ENCODE measurements at places on chromosomes 2 and 18.

GRCh38 chr18:74115046-74115445 is 32.6 kb downstream of the FBXO15 start:
- no peak for DNase-seq

GRCh38 chr2:28692411-28692810 is 59.2 kb upstream of the PPP1CB start:
- DNase-seq, result no peak

DNA sequence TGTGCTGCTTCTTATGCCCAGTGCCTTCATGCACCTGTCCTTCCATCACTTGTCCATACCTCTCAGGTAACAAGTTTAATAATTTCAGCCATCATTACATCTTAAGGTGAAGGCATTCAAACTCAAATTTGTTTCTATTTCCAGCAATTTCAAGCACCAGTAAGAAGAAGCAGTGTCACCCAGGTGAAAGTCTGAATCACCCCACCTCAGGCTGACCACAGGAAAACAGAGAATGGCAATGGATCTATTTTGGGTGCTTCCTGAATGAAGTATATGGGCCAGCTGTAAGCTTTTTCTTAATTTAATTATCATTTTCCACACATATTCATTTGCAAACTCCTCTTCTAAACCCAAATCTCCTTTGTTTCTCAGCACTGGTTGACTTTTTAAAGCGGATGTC is 372.7 kb upstream of the SOX11 start:
- DNase-seq, result no peak

DNA sequence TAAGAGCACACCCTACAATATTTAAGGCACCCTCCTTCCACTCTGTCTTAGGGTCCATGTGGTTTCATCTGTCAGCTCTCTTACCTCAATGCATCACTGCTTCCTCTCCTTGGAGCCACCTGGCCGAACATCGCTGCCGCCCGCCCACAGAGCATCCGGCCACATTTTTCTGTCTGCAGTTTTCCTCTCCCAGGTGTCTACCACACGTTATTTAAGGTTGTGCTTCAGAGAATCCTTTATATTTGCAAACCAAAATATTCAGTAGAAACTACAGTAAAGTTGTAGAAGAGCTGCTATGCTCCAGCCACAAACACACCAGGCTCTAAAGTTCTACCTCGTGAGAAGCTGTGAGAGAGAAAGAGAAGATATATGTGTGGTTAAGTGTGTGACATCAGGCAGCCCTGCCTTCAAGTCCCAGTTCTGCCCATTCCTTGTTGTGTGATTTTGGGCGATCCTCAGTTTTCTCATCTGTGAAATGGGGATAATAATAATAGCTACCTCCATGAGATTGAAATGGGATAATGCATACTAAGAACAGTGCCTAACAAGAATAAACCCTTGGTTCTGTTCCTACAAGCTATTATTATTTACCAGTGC is 4.9 kb upstream of the STK17B start:
- no peak for DNase-seq

GRCh38 chr2:203016716-203017115 is 2.0 kb downstream of the NBEAL1 start:
- DNase-seq, result no peak

DNA sequence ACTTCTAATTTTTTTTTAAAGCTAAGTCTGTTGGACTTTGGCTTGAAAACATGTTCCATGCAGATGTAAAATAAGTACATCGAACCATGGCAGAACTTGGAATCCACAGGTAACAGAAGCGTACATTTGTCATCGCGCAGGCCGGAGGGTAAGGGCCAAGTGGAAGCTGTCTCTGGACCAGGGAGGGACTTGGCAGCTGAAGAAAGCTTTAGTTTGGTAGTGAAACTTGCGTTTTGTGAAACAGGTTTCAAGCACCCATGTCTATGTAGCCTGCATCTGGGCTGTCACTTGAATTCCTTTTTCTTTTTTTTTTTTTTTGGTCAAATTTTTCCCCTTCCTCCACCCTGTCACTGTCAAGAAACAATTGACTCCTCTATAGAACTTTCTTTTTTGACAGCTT is 20.4 kb downstream of the GRHL1 start:
- DNase-seq, result no peak

GRCh38 chr18:53601344-53601743 is 623.1 kb downstream of the MBD2 start:
- no peak for DNase-seq

DNA sequence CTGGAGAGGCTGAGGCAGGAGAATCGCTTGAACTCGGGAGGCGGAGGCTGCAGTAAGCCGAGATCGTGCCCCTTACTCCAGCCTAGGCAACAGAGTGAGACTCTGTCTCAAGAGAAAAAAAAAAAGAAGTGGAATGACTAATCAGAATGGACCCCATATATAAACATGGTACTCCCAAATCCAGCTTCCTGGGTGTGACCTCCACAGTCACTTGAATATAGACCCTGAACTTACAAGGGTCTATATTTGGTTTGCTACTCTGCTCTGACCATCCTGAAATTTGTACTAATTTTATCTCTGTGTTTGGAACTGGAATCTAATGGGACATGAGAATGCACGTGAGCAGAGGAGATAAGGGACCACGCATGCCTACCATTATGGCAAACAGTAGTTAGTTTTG is 275.0 kb downstream of the TNS1 start:
- no peak for DNase-seq

GRCh38 chr2:233402346-233402745 is 48.1 kb downstream of the DGKD start:
- DNase-seq, result no peak

DNA sequence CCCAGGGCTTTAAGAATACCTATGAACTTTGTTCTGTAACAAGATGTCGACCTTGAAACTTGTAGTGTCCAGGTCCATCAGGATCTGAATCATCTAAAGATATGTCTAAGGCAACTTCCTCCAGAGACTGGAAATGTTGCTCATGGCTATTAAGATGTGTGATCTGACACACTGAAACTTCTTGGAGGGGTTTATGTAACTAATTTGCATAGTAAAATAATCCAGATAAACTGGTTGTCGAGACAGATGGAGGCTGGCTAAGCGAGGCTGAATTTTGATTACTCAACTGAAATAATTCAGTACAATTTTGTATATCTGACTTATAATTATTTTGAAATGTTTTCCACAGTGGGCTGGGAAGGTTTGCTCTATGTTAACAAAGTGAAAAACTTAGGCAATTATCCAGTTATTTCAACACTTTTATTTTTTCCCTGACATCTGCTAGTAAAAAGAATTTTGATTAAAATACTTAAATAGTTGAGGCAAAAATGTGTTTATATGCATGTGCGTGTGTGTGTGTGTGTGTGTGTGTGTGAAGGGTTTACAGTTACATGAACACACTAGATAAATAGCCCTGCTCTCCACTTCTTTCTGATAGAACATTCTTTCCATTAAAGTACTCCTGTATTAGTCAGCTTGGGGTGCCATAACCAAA is 11.4 kb upstream of the MAP3K20 start:
- no peak for DNase-seq

DNA sequence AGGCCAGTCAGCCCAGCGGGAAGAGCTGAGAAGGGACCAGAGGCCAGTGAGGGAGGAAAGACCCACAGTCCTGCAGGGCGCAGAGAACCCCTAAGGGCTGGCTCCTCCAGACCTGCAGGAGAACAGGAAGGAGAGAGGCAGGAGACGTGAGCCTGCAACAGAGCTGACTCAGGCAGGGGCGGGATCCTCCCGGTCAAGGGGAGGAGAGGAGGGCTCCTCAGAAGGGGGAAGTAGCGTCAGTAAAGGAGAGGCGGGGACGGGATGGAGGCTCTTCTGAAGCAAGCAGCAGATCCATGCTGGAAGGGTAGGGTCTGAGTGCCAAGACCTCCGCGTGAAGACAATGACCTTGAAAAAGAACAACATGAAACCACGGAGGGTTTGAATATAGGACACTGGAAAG is 50.8 kb downstream of the TRABD2A start:
- DNase-seq, result no peak

GRCh38 chr2:121833358-121833723 is 77.9 kb downstream of the TSN start:
- no peak for DNase-seq

GRCh38 chr18:73384246-73384645 is 516.5 kb upstream of the NETO1 start:
- DNase-seq, result no peak

DNA sequence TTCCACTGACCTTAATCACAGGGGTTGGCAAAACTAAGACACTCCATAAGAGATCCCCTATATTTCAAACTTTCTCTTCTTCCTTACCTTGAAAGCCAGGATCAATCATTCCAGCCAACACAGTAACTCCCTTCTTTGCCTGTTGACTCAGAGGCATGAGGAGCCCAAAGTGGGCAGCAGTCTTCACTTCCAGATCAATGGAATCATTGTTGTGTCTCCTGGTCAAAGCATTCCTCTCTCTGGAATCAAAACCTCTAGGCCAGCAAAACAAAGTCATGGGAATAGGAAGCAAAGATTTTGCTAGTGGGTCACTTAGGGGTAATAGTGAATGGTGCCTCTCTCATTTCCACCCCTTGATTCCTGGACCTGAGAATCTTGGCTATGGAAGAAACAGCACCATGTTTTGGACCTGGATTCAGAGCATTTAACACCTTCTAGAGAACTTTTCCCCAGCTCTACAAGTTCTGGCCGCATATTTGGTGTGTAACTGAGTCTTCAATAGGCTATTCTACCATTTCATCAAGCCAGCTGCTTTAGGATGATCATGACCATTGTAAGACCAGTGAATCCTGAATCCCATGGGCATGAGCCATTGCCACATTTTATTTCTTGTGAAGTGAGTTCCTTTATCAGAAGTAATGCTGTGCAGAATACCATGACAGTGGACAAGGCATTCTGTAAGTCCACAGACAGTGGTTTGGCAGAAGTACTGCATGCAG is 65.7 kb upstream of the SERPINE2 start:
- no peak for DNase-seq

DNA sequence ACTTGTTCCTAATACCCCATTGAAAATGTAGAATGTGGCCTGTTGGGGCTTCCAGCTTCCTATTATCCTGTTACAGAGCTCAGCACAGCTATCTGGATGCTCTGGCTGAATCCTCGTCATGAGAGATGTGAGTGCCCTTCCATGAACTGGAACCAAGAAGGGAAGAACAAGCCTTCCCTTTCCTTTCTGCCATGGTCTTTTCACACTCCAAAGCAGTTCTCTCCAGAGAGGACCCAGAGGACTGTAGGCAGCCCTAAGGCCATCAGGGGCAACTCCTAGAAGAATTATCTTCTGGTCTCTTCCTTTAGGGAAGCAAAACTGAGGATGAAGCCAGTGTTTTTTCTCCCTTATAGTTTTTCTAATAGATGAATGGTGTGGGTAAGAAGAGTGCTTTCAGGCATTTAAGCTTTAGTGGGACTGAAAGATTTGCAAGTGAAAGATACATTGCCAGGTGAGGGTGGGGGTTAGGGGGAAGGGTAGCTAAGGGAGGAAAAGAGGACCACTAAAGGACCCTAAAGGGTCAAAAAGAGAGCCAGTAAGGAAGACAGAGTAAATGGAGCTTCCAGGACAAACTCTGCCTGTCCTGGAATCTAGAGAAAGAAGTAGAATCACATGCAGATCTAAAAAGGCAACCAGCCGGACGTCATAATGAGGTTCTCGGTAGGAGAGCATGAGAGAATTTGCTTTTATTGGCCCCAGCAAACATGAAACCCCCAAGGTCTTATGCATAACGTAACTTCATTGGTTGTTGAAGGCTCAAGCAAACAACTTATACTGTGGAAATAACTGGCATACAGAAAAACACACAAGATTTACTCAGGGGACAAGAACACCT is 12.4 kb upstream of the XPO1 start:
- DNase-seq, result no peak

GRCh38 chr2:67446491-67446911 is 49.4 kb downstream of the ETAA1 start:
- peak; percentile 66 for DNase-seq

- no peak for DNase-seq
Observed at GRCh38 chr2:48249025-48249424, 280.9 kb upstream of the STON1 start.

DNA sequence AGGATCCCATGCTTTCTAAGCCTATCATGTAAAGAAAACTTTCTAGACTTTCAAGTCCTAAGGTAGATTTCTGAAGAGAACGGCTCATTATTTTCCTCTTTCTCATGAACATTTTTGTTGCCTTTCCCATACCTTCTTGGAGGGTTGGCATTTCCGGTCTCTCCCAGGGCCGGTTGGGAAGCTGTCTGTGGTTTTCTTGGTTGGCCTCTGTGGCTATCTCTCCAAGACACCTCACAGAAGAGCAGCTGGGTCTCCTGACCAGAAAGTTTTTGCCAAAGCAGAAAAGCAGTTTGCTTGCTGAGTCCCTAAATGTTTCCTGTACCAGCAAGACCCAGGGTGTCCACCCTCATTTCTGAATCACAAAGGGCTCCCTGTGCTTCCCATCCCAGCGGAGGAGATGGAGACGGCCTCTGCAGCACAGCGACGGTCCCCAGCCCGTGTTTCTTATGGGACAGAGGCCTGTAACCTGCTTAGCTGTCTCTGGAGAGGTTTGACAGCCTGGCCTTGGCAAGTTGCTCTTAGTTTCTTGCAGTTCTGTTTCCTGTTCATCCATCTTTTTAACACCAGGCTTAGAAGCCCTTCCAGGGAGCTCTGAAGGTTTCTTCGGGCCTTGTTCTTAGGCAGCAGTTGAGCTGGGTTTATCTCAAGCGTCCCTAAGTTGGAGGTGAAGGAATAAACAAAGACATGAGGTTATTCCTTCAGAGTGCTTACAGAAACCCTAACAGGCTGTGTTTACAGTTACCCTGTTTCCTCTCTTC is 39.8 kb downstream of the GREB1 start:
- DNase-seq, result no peak
